Esophagus squamous epithelium (tissue), 5 donors: ENCODE measurements at places on chromosomes 5 and 9.

DNA sequence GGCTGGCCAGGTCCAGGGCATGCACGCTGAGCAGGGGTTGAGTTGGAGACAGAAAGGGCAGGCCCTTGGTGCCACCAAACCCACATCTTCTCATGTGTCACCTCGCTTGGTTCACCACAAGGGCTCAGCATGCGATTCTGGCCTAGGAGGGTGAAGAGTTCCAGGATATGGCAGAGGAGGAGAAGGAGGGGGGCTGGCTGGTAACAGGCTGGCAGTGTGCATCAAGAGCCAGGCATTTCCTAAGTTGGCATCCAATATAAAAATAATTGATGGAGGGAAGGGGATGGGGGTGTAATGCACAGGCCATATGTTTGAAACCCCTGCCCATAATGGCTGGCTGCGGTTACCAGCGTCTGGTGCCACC is 255.6 kb downstream of the NFIB start:
- DNase-seq = no peak

DNA sequence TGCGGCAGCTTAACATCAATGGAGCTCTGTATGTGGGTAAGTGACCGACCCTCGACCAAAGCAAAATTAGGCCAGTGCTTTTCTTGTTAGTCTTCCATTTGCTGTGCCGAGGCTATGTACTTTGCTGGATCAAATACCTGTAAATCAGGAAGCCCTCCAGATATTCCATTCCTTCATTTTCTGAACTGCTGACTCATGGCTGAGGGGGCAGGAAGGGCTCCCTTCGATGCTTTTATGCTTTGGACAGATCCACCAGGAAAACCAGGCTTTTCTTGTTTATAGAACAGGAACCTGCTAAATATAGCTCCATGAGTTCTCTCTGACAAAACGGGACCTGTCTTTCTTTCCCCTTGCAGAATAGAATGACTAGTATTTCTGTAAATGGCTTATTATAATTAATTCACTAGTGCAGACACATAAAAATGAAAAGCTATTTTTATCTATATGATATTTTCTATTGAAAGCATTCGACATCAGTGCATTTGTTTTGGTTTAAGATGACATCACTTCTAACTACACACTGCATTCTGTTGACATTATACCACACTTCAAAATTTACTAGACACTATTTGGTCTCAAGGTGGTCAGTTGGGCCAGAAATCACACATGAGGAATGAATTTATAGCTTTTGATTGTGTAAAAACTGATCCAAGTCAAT is 93.3 kb downstream of the LIFR start:
- DNase-seq = no peak

DNA sequence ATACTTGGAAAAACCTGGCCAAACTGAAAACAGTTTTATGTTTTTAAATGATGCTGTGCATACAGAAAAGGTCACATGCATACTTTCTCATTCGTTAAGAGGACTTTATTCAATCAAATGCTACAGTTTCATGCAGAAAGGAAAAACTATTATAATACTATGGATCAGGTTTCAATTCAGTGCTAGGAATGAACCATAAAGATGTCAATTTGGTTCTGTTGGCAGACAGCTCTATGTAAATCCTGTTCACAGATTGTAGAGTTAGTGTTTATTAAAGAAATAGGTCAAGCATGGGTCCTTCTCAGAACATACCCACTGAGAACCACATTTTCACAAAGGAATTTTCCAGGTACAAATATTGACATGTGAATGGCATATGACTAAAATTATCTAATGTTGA is 57.1 kb downstream of the RETREG1 start:
- DNase-seq = no peak

- DNase-seq = no peak
Observed at GRCh38 chr5:1505506-1506241, 18.1 kb downstream of the LPCAT1 start.

DNA sequence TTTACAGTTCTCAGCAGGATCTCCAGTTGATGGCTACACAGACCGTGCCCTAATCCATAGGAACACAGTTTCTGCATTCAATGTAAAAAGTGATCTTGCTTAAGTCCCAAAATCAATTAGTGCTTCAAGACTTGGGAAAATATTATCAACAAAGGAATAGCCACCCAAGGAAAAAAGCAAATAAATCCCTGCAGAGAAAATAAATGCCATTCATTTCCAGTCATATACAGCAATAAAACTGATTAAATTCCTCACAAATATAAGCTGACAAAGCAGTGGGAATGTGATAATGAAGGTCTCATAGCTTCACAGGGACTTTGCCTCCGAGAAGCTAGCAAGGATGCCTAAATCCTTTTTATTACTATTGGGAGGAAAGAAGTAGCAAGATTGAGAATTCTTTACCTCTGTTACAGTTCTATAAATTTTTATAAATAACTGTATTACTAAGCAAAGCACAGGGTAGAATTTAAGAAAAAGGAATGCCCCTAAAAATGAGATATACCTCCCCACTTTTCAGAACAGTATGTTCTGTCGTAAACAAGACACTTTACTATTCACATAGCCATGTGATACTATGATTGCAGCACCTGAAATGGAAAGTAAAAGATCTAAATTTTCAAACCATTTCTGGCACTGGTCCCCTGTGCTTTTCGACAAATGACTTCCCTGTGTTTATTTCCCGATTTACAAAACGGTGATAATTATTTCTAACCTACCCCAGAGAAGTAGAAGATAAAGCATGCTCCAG is 59.8 kb downstream of the ARSB start:
- DNase-seq = no peak

DNA sequence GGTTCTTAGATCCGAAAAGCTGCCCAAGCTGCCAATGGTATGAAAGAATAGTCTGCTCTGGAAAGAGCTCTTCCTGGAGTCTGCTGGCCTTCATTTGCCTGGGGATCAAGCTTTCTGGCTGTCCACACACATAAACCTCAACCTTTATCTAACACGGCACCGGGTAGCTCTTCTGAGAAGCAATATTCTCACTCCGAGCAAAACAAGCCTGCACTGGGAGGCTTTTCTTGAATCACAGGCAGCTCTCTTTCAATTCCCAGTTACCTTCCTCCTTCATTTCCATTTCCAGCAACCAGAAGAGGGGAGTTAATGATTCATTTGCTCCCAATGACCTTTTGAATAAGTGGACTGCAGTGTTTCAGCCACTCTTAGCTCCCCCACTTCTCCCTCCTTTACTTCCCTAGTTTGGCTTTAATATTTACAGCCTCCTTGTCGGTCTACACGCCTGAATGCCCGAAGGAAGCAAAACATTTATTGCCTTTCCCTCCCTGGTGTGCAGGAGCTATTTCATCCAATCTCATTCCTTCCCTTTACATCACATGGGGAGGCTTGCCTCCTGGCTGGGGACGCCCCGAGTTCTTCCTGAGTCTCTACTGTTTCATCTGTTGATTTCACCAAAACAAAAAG is 187.1 kb downstream of the ARHGEF28 start:
- no peak for DNase-seq

DNA sequence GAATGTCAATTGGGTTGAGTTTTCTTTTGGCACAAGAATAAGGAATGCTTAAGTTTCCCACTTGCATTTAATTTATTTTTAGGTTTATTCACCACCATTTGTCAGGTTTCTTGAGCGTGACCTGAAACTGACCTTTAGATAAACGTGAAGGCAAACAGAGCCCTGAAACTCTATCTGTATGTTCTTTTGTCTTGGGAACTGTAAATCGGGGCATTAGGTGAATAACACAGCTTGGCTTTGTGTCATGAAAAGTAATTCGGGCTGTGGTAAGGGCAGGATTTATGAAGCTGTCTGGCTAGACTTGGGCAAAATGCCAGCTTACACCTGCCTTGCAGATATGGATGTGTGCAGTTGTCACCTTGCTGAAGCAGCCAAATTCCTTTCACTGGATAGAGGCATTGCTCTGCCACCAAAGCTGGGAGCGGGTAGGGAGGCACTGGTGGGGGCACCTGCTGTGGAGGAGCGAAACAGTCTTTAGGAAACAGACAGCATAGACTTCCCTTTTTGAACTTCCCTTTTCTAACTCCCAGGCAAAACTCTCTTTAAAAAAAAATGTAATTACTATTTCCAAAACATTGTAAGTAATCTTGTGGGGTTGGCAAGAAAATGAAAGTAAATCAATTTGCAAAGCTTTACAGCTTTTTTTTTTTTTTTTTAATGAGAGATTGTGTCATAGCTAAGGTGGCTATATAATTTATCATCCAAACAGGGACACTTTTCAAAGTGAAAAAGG is 545.2 kb downstream of the CSNK1G3 start:
- no peak for DNase-seq

GRCh38 chr9:95494022-95494415 is 22.8 kb downstream of the PTCH1 start:
- DNase-seq = no peak

- no peak for DNase-seq
Observed at GRCh38 chr9:101601904-101602765, 7.4 kb upstream of the PPP3R2 start.

GRCh38 chr9:97412626-97413385 is 910 bp downstream of the TDRD7 start:
- no peak for DNase-seq

DNA sequence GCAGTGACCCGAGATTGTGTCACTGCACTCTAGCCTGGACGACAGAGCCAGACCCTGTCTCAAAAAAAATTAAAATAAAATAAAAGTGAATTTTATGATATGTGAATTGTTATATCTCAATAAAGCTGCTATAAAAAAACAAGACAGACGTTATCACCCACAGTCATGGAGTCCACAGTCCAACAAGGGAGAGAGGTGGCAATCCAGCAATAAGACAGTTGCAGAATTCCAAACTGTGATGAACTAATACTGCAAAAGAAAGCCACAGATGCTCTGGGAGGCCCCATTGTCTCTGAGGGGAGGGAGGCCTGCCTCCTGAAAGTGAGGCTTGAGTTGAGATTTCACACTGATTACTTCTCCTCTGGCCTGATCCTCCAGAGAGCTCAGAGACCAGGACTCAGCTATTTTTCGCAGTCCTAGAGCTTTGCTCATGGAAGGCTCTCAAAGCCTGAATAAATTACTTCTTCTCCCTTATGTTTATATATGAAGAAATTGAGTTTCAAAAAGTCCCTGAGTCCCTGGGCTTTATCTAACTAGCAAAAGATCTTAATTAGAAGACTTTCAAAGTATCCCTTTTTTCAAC is 28.0 kb downstream of the CCNJL start:
- DNase-seq = no peak

DNA sequence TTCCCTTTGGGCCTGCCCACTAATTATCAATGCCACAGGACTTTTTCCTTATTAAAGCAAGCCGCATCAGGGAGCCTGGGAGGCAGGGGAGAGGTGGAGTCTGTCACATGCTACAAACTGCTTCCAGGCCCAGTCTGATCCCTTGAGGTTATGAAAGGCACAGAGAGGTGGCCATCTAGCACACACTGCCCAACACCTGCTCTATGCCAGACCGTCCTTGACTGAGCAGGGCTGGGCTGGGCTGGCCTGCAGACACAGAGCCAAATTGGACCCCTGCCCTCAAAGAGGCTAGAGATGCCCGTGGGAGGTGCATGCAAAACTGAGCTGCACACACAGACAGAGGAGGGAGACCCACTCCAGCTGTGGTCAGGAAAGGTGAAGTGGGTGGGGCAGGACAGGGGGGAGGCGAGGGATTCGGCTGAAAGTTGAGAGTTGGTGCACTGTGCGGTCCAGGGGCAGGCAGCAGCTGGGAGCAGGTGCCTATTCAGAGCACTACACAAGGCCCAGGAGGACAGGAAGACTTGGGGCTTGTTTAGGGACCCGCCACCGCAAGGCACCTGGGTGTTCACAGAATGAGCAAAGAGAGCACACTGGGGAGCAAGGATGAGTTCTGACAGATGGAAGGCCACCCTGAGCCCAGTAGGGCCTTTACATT is 36.4 kb upstream of the TCF7 start:
- DNase-seq = no peak
